ENCODE measurements at places on chromosomes 2 and 18.

- DNase-seq = no peak
These were observed 74.2 kb downstream of the CDK15 start for GRCh38 chr2:201880579-201880978.

- no peak for DNase-seq
These were observed 209.1 kb downstream of the HRH4 start for GRCh38 chr18:24669502-24669901.

- no peak for DNase-seq
These were observed 22.5 kb downstream of the STAMBP start for GRCh38 chr2:73851274-73851673.

GRCh38 chr18:80107426-80107825 is 1.6 kb upstream of the ADNP2 start:
- DNase-seq = no peak

DNA sequence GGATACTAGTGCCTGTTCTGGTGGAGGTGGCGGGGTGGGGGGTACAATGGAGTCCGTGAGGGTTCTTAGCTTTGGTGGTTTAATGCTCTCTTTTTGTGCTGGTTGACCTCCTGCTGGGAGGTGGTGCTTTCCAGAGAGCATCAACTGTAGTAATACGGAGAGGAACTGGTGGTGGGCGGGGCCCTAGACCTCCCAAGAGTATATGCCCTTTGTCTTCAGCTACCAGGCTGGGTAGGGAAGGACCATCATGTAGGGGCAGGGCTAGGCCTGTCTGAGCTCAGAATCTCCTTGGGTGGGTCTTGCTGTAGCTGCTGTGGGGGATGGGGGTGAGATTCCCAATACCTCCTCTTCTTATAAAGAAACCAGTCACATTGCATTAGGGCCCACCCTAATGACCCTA is 27.1 kb downstream of the CAMKMT start:
- DNase-seq = no peak

GRCh38 chr18:26566874-26567555 is 18.7 kb upstream of the KCTD1 start:
- DNase-seq = no peak

GRCh38 chr18:79502782-79503181 is 107.1 kb downstream of the NFATC1 start:
- no peak for DNase-seq

DNA sequence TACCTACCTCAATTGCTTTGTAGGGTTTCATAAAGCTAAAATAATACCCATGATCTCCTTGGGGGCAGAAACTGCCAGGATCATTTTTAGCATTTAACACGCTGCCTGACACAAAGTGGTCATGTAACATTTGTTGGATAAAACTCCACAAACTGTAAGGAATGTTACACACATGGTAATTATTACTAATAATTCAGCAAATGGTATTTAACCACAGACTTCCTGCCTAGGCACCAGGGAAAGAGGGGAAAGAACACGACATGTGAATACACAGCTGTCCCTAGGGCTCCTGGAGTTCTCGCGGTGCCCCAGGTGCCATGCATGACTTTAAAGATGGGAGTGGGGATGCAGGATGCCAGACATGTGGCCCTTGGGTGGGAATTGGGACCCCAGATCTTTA is 43.5 kb downstream of the ASAP2 start:
- DNase-seq = no peak

DNA sequence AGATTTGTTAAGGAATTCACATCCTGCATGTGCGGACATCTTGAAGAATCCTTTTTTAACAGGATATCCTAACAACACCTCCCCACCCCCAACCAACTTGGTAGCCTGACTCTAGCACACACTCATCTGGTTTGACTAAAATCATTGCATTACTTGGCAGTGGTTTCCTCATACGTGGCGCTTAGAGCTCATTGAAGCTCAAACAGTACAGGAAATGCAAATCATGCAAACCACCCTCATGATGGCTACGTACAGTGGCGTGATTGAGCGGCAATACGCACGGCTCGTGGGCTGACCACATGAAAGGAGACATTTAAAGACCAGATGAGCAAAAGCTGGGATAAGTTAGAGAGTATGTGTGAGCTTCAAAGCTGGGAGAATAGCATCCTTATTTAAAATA is 336.2 kb downstream of the ZEB2 start:
- DNase-seq = no peak

GRCh38 chr18:62751341-62751821 is 36.0 kb downstream of the PHLPP1 start:
- no peak for DNase-seq

Data from cardiac septum (tissue), 1 donor.